CD4-positive, alpha-beta T cell (primary cell): ENCODE measurements at places on chromosomes 7 and 10.

DNA sequence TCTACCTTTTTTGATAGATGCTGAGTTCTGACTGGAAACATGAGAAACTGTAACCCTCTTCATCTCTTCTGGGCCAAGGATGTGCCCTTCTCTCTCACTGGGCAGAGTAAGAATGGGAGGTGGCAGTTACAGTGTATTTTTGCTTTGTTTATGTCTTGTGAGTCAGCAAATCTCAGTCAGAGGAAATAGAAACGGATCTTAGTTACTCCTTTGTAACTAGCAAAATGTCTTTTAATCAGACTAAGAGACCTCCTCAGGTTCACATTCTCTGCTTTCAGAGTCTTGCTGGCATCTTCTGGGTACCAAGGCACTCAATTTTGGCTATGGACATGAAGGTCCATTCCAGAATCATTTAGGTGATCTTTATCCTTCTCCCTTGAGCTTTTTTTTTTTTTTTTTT, 70.9 kb downstream of the HHEX start:
- peaks cover 5% of the 10 kb centered on the region for H3K4me1 ChIP-seq
- DNase-seq = no peak
- H3K27ac ChIP-seq = no peak overlapping the region

DNA sequence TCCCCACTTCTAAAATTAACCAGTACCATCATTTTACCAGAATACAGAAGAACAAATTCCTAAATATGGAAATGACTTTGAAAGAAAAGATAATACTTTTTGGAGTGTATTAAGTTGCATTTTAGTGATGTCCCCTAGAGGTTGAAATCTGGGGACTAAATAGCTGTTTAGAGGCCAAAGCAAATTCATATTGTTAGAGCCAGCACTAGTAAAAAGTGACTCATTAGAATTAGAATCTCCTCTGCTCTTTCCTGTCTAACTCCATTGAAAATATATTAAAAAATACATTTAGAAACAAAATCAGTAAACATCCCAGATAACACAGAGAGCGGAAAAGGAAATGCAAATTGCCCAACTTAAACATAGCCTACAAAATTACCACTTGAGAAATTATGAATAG, 1189.6 kb upstream of the C7orf33 start:
- H3K4me1 ChIP-seq = no peaks in the 10 kb centered on the region
- H3K27ac ChIP-seq = no peak overlapping the region
- H3K36me3 ChIP-seq = no peaks in the 10 kb centered on the region
- H3K27me3 ChIP-seq = no peaks in the 10 kb centered on the region

DNA sequence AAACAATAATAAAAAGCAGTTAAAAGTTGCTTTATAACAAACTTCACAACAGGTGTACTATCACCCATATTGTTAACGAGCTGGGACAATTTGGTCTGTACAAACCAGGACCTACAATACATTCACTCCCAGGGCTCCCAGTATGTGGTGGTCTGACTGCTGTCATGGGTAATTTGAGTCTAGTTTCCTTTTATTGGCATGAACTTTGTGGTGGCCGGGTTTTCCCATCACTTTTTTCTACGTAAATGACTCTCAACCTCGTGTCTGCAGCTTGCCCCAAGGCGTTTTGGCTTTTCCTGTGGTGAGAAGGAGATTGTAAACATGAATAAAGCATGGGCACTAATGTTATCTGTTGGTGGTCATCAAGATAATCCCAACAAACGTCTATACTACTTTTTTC, 118.7 kb upstream of the CDK6 start:
- H3K4me1 ChIP-seq = no peaks in the 10 kb centered on the region
- no peak for DNase-seq
- H3K27ac ChIP-seq = no peak overlapping the region
- no peaks in the 10 kb centered on the region for H3K36me3 ChIP-seq

DNA sequence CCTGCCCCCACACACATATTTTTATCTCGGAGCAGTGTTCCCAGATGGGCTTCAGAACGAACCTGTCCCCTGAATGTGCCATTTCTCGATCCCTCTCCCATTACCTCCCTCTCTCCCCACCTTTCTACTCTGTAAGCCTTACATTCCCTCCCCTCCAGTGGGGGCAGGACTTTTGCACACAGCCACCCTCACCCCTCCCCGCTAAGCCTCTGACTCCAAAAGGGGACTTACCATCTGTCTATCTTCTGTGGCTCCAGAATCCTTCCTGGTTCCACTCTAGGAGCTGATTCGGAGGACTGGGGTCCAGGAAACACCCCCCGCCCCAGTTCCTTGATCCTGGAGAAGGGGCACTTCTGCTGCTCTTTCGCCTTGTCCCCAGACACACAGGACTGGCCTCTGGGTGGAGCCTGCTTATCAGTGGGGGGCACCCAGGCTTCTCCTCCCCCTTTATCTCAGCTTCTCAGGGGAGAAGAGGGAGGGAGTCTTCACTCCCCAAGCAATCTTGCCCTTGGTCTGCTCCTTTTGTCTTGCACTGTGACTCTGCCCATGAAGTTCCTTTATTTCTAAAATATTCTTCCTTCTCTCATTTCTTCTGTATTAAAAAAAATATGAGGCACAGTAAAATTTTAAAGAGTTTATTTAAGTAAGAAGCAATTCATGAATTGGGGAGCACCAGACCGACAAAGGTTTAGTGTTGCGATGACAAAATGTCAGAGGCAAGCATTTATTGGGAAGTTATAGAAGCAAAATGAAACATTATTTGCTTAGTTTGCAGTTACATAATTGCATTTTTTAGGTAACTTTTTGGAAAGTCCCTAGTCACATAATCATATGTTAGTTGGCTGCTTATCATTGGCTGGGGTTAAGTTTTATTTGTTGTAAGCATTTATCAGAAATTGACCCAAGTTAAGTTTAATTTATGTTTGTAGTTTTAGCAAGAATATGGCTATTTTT, at the start of gene KEL:
KEL (minus strand) TSS at position 391 of the 954 bp plus-strand sequence; CDS start at position 234, 157 bp downstream.
- H3K27me3 ChIP-seq = no peaks in the 10 kb centered on the region
- H3K36me3 ChIP-seq = no peaks in the 10 kb centered on the region
- H3K27ac ChIP-seq = no peak within 1 kb of the TSS
- no peak for DNase-seq

DNA sequence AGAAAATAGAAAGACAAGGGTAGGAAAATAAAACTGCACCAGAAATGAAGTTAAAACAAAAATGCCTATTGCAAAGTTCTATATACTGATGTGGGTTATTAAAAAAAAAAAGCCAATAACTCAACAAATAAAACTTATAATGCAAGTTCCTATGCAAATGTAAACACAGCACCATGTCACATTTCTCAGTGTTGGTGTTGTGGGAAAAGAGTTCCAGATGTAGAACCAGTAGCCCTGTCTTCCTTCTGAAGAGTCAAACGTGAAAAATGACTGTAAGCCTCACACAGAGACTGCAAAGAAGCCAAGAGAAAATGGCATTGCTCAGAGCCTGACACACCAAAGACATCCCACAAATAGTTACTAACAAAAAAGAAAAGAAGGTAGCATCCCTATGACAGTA, 10.1 kb downstream of the PON2 start:
- H3K27me3 ChIP-seq = no peaks in the 10 kb centered on the region
- H3K36me3 ChIP-seq = no peaks in the 10 kb centered on the region
- DNase-seq = no peak
- no peak overlapping the region for H3K4me3 ChIP-seq

DNA sequence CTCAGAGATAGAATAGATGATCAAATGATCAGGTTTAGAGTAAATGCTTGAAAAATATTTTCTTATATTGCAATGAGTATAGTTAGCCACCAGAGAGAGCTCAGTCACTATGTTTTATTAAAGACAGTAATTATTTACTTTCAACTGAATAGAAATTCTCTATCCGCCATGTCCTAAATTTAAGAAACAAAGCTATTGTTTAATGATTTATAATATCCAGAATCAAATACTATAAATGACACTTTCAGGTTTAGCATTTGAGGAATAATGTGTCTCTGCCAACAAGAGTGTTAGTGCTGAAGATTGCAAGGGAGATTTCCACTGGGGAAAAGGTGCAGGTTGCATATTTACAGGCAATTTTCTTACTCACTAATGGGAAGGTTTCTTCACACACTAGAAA, 184.7 kb downstream of the DGKB start:
- no peaks in the 10 kb centered on the region for H3K27me3 ChIP-seq
- no peak overlapping the region for H3K27ac ChIP-seq

DNA sequence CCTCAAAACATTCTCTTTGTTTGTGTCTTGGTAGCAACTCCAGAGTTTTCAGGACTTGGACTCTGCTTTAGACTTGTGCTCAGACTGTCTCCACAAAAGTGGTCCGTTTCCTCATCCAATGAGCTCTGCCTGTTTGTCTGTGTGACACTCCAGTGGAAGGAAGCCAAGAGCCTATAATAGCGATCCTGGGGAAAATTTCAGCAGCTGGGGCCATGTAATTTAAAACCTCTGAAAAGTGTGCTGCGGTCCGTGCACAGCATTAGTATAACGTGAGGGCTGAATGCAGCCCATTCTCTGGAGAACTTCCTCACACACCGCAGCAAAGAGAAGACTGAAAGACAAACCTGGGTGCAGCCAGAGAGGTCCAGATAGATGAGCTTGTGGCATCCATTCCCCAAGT, at the start of gene LRRC17:
LRRC17 (plus strand) TSS at position 259 of the 400 bp plus-strand sequence. CDS start 20,914 bp downstream, outside the sequence.
- H3K27me3 ChIP-seq = no peaks in the 10 kb centered on the region
- no peak for DNase-seq
- no peak within 1 kb of the TSS for H3K27ac ChIP-seq
- no peaks in the 10 kb centered on the region for H3K36me3 ChIP-seq
- H3K4me3 ChIP-seq = no peak within 1 kb of the TSS

GRCh38 chr10:132311338-132311939, 3.7 kb upstream of the STK32C start:
- H3K27ac ChIP-seq = no peak overlapping the region
- H3K36me3 ChIP-seq = no peaks in the 10 kb centered on the region
- DNase-seq = no peak

DNA sequence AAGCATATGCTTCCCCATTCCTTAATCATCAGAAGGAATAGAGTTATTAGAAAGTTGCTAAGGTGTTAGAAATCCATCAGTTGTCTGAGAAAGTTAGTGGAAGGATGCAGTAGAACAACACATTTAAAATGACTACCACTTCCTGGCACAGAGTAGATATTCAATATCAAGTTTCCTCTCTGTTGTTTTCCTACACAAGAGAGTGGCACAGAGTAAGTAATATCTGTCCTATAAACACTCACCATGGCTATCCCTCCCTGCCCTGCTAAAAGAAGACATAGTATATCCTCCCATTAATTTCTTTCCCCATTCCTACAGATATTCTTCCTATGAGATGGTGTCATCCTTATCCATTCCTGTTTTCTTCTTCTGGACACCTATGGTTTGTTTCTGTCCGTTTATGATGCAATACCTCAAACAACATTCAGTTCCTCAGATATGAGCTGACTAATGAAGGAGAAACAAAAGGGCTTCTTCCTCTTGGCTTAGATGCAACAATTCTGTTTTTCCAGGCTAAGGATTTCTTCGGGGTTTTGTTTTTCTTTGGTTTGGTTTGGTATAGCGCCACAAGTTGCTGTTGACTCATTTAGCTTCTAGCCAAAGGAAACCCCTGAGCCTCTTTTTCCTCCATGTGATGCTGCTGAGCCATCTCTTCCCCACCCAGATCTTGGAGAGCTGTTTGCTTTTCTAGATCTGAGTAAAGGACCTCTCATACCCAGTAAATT, 32.9 kb upstream of the BPGM start:
- no peaks in the 10 kb centered on the region for H3K4me1 ChIP-seq
- H3K27ac ChIP-seq = no peak overlapping the region
- no peak overlapping the region for H3K4me3 ChIP-seq
- H3K36me3 ChIP-seq = no peaks in the 10 kb centered on the region

DNA sequence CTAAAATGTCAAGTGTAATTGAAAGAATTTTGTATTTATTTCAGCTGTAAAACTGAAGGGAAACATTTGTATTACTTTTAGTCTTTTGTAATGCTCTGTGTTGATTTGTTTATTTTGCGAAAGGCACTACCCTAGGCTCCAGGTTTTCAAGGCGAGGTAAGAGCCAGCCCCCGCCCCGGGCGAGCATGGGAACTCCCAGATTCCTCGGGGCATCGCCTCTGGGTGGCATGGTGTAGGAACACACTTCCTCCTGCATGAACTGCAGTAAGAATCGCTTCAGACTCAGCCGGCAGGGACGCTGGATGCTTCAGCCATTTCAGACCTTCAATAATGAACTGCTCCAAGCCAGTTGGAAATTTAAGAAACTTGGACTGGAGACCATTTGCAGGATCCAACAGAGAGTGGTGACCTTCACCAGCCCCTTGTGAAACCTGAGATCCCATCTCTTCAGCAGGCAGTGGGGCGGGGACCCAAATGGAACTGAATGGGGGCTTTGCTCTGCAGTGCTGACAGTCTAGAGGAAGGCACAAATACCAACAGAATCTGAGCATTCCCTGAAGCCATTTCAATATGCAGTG, 544.3 kb upstream of the MGMT start:
- H3K4me3 ChIP-seq = no peak overlapping the region
- H3K36me3 ChIP-seq = no peaks in the 10 kb centered on the region
- DNase-seq = no peak
- H3K27ac ChIP-seq = no peak overlapping the region
- H3K27me3 ChIP-seq = no peaks in the 10 kb centered on the region
- no peaks in the 10 kb centered on the region for H3K4me1 ChIP-seq

GRCh38 chr10:116215651-116216050, 57.4 kb downstream of the GFRA1 start:
- H3K27me3 ChIP-seq = no peaks in the 10 kb centered on the region
- no peak overlapping the region for H3K27ac ChIP-seq
- H3K36me3 ChIP-seq = no peaks in the 10 kb centered on the region
- H3K4me1 ChIP-seq = no peaks in the 10 kb centered on the region

- DNase-seq = no peak
- no peak overlapping the region for H3K27ac ChIP-seq
- H3K36me3 ChIP-seq = no peaks in the 10 kb centered on the region
- no peak overlapping the region for H3K4me3 ChIP-seq
- H3K4me1 ChIP-seq = no peaks in the 10 kb centered on the region
Measured at GRCh38 chr7:135519871-135520270, 10.0 kb upstream of the CNOT4 start.

DNA sequence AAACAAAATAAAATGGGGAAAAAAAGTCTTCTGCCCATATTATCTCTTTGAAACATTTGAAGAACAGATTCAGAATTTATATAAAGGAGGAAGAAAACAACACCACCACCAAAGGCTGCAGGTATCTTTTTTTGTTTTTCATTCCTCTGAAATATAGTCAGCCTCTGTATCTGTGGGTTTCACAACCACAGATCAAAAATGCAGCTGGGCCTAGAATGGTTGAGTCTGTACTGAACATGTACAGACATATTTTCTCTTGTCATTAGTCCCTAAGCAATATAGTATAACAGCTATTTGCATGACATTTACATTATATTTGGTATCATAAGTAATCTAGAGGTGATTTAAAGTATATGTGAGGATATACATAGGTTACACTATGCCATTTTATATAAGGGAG, 559.7 kb upstream of the LRRN3 start:
- no peaks in the 10 kb centered on the region for H3K36me3 ChIP-seq
- DNase-seq = no peak
- no peaks in the 10 kb centered on the region for H3K4me1 ChIP-seq
- no peaks in the 10 kb centered on the region for H3K27me3 ChIP-seq
- no peak overlapping the region for H3K4me3 ChIP-seq

DNA sequence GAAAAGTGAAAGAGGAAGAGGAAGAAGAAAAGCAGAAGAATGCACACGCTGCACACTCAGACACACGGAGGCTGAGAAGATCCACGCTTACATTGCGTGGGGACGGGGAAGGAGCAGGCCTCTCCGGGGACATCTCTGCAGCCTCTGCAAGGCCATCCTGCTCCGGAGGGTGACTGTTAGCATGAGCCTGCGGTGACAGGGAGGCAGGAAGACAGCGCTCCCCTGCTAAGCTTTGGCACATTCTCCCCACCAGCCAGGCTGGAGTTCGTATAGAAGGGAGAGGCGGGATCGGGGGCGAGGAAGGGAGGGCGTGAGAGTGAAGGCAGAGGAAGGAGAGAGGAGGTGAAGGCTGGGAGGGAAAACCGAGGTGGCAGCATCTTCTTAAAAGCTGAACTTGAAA, 366.0 kb upstream of the SHH start:
- no peak for DNase-seq
- no peaks in the 10 kb centered on the region for H3K4me1 ChIP-seq
- no peak overlapping the region for H3K27ac ChIP-seq
- no peak overlapping the region for H3K4me3 ChIP-seq
